ENCODE measurements at places on chromosomes 5 and 9.

DNA sequence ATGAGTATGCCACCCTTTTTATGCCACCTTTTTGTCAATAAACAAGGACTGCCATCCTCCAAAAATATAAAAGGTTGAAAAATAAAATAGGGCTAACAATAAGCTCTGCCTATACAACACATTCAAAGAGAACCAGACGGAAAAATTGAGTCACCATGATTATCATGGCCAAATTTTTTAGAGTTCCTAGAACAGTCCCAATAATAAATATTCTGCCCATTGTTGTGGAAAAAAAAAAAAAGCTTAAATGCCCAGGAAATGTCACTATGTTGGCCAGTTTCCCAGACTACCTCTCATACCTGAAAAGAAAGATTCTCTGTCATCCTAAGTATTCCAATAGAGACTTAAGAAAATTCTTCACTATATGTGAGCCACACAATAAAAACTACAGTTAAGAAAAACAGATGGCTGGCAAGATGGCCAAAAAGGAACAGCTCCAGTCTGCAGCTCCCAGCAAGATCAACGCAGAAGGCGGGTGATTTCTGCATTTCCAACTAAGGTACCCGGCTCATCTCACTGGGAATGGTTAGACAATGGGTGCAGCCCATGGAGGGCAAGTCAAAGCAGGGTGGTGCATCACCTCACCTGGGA lies 149.0 kb downstream of the TMEM161B start:
- DNase-seq: no peak

GRCh38 chr5:178385496-178385890 lies 152.9 kb upstream of the PHYKPL start:
- no peak for DNase-seq

DNA sequence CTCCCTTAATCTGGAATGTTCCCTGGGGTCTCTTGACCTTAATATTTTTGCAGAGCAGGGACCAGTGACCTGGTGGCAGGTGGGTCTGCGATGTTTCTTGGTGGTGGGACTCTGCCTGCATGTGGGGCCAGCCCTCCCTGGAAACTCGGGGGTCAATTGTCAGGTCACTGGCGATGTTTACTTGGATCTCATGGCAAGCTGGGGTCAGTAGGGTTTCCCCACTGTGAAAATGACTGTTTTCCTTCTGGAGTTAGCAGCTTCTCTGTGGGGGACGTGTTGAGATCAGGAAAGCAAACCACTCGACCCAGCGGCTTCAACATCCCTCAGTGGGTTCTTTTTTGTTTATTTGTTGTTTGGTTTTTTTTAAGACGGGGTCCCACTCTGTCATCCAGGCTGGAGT lies 73.9 kb downstream of the KCNT1 start:
- DNase-seq: no peak

DNA sequence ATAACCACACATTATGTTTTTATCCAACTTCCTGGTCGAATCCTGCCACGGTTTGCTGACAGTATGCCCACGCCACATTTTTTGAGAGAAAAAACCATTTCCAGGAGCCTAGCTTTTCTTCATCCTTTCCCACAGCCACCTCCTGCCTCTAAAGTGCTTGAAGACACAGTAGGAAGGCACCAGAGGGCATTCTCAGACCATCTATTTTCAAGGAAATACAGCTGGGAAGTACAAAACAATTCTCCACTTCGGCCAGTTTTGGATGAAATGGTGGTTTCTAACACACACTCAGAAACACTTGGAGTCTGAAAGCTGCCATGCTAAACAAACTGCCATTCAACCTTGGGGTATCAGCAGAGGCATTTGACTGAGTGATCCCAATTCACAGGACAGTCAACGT lies 86.3 kb upstream of the RPS23 start:
- DNase-seq: no peak

- no peak for DNase-seq
These were observed 92.5 kb upstream of the DNAH5 start for GRCh38 chr5:14036947-14037346.

DNA sequence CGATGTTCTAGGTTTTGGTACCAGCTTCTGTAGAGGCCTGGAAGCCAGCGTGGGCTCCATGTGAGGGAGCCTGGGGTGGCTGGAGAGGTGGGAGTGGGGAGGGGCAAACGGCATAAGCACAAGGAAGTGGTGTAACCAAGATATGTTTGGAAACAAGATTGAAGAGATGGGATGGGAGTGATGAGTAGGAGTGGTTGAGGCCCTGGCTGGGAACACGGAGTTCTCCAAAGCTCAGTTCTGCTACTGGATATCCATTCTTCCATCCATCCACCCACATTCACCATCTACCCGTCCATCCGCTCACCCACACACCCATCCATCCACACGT lies 12.2 kb downstream of the TSPAN17 start:
- no peak for DNase-seq

DNA sequence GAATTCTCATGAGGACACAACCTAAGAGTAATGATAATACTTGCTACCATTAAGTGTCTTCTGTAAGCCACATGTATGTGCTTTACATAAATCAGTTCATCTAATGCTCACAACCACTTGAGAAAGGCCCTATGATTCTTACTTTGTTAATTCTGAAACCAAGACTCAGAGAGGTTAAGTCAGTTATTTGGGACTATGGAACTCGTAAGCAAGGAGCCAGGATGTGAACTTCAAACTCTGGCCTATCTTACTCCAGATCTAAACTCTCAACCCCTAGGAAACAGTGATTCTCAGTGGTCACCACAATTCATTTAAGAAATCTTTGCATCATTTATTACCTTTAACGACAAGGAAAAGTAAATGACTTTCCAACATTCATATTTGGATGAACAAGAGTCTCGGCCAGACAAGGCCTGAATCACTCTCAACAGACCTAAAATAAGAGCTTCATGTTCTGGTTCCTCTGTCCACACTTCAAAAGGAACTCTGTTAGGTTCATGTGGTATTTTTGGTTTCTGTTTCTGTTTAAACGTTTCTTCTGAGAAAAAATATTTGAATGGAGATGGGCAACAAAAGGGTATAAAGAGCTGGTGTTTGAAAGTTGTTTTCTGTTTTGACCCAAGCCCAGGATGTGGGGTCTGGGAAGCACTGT lies 104.8 kb downstream of the LPAR1 start:
- DNase-seq: no peak

Measured in activated CD4-positive, alpha-beta T cell treated with anti-CD3 and anti-CD28 coated beads, Interleukin-2, amount 50 U/mL, for 4 hours (primary cell).